ENCODE measurements at places on chromosomes 7 and 10.

DNA sequence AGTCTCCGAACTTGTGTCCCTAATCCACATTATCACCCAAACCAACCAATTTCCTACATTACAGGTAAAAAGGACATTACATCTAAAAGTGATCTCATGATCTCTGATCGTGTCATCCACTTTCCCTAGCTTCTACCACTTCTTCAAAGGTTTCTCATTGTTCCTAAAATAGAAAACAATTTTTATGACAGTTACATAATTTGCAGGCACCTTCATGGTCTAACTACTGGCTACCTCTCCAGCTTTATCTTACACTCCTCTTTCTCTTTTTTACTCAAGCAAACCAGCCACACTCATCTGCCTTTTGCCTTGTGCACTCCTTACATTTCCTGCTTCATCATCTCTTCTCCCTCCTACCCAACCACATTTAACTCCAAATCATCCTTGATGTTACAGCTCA, 886.7 kb upstream of the SORCS1 start:
- DNase-seq, result no peak

DNA sequence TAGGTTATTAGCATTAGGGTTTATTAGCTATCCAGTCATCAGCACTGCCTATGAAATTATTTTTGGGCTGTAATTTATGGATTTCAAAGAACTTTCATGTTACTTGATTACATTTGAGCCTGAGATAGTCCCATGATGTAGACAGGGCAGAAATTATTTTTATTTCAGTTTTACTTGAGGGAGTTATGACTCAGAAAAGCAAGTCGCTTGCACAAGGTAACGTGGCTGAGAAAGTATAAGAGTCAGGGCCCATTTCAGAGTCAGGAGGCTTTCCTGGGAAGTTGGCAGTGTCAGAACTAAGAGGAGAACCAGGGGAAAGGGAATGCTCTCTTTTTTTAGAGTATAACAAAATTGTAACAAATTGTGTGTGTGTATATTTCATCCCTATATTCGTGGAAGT, 16.5 kb downstream of the GATA3 start:
- DNase-seq, result no peak

GRCh38 chr7:153943861-153944260, 108.3 kb upstream of the DPP6 start:
- DNase-seq, result no peak

GRCh38 chr7:76091506-76091905, 43.6 kb downstream of the MDH2 start:
- no peak for DNase-seq

DNA sequence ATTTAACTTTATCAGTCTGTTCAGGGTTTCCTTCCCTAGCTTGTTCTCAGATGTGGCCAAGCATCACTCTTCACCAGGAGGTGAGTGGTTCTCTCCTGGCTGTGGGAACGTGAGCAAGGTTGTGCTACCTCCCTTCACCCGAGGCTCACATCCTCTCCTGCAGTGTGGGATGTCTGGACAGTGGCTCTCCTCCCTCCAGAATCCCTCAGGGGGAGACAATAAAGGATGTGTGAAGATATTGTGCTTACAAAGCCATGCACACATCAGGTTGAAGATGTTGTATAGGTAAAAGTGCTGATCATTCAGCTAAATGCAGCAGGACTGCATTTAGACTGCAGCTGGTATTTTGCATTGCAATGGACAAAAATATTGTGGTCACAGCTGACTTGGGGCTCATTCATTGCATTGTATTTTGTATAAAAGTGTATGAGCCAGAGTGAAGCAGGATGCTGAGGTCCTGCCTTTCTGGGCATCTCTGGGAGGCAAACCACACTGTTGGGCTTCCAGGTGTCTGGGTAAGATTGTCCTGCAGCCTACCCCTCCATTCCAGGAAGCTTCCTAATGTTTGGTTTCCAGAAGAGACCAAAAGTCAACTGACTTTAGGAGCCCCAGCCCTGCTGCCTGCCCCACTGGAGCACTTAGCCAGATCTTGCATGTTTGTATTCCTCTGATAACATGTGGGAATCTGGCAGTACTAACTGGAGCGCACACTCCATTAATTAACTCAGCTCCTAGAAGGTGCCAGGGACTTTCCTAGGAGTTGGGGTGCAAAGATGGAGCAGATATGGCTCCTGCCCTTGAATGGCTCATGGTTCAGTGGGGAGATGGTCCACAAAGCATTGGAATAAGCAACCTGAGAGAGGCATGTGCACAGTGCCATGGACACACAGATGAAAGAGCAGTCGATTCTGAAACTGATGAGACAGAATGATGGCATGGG, 292.5 kb upstream of the ZNF32 start:
- DNase-seq, result no peak

DNA sequence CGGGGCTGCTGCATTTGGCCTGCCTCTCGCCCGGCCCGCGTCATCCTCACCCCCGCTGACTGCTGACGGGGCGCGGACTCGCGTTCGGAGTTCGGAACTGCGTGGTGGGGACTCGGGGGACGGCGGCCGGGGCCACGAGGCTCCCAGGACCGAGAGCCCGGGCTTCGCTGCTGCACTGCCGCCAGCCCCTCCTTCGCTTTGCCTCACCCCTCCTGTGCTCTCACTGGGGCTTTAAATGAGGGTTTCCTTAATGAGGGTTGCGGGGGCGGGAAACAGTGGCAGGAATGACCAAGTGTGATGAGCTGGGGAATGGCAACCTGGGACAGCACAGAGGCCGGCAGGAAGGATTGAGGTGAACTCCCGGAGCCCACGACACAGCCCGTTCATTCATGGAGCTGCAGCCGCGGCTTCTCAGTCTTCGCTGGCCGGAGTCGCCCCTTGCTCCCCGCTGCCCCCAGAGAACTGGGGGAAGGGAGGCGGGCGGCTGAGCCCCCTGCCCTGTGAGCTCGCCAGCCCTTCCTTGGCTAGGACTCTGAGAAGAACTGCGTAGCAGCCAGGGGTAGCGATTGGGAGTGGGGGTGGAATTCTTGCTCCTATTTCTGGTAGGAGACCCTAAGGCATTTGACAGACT, 1.5 kb upstream of the LRRC4 start:
- no peak for DNase-seq

GRCh38 chr7:154990964-154991540, 11.9 kb downstream of the PAXIP1 start:
- no peak for DNase-seq

DNA sequence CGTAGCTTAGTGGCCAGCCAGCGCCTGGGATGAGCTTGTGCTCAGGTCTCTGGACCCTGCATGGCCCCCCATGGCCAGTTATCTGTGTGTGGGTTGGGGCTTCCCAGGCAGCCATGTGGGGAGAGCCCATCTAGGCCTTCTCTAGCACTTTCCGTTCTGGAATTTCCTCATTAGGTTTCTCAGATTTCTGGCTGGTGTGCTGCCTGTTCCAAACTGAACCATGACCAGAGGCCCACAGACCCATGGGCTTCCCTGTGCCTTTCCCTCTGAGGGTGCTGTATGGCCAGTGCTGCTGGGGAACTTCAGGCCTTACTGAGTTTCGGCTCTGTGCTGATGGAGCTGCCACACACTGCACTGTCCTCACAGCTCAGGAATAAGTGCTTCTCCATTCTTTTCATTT, 50.2 kb downstream of the SHH start:
- no peak for DNase-seq

DNA sequence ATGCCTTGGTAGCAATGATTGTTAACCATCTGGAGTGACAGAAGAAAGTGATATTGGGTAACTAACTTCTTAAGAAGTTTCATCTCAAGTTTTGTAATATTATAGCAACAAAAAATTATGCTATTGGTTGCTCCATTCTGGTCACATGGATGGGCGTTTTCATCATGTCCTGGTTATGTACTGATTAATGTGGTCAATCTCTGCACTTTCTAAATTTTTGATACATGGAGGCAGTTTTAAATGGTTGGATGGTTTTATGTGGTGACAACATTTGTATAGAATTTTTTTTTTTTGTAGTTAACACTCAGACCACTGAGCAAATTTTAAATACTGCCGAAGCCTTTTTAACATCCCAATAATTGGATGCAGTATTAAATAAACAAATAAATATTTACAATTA, 55.2 kb upstream of the CCAR1 start:
- no peak for DNase-seq

Data from activated naive CD4-positive, alpha-beta T cell (primary cell).